Thymus (tissue), 14 donors: ENCODE measurements at places on chromosomes 6 and 20.
A peak's percentile ranks its signal among the peaks of the same experiment; 100 is the strongest.

GRCh38 chr6:74115674-74116073 lies 419.7 kb downstream of the CD109 start:
- no peak for DNase-seq

GRCh38 chr20:19973961-19974629 lies 43.1 kb upstream of the NAA20 start:
- DNase-seq, result no peak

DNA sequence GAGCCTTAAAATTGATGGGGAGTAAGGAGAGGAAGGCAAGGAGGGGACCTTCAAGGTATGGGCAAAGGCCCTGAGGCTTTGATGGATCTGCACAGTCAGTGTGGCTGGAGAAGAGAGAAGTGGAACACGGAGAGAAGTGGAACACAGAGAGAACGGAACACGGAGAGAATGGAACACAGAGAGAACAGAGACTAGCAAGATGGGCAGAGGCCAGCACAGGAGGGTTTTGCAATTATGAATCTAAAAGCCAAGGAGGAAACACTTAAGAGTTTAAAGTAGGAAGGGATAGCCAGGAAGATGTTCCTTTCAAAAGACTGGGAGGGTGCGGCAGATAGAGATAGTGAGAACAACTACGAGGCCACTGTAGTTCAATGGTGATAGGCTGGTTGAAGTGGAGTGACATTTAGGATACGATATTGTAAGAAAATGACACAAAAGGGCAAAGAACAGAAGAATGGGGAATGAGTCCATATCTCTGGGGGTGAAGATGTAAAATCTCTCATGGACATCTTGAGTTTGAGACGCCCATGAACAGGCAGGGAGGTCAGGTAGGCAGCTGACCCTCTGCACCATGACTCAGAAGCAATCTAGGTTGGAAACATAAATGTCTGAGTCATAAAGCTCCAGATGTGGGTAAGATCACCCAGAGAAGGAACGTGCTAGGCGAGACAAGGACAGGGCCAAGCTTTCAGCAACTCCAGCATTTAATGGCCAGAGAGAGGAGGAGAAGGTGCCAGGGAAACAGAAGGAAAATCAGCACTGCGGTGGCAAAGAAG lies 25.4 kb downstream of the ZMYND8 start:
- DNase-seq, result no peak

DNA sequence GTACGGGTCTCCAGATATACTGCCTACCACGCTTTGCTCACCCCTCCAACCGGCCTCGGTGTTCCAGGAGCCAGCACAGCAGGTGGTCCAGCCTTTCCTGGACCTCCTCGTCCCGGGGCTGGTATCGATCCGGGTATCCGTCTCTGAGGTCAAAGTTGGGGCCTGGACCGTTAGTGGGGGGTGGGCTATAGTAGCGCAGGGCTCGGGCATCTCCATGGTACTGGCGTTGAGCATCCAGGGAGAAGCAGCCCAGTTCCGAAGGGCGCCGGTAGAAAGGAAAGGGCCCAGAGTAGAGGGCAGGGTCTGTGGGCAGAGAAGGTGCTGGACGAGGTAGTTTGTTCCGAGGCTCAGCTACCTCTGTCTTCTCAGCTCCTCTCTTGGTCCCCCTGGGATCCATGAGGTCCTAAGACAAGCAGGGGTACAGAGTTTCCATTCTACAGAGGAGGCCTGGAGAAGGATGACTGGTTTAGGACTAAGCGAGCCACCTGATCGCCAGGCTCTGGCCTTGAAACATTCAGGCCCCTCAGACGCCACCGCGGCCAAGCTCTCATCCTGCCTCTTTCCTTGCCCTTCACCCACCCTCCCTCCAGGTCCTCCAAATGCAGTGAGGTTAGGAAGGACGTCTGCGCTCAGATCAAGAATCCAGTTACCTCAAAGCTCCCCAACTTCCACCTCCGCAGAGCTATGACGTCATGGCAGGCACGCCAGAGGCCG lies 502 bp downstream of the DXO start:
- no peak for DNase-seq

- DNase-seq, result no peak
Measured at GRCh38 chr20:59779656-59780380, 153.6 kb downstream of the SYCP2 start.

GRCh38 chr6:149368065-149368464 lies 32.0 kb upstream of the SUMO4 start:
- DNase-seq, result peak; percentile 46

GRCh38 chr20:49948809-49949507 lies 12.8 kb downstream of the RNF114 start:
- DNase-seq, result no peak

- no peak for DNase-seq
Measured at GRCh38 chr6:114995526-114995925, 652.7 kb upstream of the HS3ST5 start.

DNA sequence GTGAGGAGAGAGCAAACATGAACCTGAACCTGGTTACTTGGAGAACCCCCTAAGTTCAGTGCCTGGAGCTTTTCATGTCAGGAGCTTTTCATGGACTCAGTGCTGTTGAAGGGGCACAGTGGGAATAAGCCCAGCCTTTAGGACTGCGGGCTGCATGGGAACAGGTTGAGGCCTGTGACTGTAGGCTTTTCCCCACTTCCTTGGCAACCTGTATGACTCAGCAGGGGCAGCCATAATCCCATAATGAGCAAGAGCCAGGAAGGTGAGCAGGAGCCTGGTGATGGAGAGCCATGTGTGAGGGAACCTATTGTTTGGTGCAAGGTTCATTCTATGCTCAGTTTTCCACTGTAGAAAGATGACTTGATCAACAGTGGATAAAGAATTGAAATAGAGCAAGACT lies 23.4 kb downstream of the MEP1A start:
- no peak for DNase-seq

DNA sequence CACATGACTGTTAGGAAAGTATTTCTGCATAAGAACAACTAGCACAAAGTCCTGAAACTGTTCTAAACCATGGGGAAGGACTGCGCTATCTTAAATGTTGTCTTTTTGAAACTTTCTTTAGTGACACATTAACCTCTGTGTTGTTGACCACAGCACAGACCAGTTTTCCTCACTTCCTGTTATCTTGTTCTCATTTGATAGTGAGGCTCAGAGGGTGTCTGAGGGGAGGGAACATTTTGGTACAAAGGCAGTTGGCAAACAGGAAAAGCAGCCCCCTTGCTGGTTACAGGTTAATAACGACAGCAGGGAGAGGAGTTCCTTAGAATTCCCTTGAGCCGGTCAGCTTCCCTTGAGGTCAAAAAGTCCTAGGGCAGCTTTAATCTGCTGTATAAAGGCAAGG lies 143.5 kb upstream of the BMP2 start:
- no peak for DNase-seq

DNA sequence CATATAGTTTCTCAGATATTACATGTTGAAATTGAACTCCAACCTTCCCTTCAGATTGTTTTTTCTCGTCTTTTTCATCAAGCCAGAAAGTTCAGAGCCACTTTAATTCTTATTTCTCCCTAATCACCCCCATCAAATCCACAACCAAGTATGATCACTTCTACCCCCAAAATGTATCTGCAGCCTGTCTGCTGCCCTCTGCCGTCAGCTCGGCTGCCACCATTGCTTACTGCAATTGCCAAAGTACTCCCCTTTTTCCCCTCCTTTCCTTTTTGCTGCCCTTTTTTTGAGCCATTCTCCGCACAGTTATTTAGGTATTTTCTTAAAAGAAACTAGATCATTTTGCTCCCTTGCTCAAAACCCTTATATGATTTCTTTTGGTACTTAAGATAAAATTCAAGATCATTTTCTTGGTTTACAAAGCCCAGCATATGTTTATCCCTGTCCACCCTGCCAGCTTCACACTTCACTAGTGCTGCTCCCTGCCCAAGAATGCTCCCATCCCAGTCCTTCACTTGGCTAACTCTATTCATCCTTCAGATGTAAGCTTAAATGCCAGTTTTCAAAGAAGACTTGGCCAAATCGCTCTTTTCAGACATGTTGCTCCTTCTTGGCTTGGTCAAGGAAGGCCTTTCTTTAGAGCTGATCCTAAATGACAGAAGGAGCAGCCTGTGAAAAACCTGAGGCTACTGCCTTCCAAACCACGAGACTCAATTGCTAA lies 63.7 kb downstream of the SH3BGRL2 start:
- DNase-seq, result no peak
